ENCODE measurements at places on chromosomes 2 and 18. TPM values are rescaled to one million over a fixed set of nuclear protein-coding genes. Genes with fewer than 3 reads are reported as not detected.

DNA sequence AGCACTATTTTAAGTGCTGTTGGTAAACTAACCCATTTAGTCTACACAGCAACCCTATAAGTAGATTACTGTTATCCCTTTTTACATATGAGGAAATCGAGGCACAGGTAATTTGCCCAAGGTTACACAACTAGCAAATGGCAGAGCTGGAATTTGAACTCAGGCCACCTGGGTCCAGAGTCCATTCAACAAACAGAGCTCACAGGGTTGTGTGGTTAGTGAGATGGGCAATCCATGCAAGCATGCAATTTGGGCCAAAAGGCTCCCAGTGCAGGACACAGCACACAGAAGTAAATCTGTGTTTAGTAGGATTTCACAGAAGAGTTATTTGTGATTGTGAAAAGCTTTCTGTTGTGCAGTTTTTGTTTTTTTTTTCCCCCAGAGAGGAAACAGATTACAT, 187.8 kb upstream of the MSH6 start:
- DNase-seq = no peak
- no peak overlapping the region for H3K27ac ChIP-seq
- no peaks in the 10 kb centered on the region for H3K36me3 ChIP-seq
- H3K27me3 ChIP-seq = no peaks in the 10 kb centered on the region
- no peak overlapping the region for H3K4me3 ChIP-seq

DNA sequence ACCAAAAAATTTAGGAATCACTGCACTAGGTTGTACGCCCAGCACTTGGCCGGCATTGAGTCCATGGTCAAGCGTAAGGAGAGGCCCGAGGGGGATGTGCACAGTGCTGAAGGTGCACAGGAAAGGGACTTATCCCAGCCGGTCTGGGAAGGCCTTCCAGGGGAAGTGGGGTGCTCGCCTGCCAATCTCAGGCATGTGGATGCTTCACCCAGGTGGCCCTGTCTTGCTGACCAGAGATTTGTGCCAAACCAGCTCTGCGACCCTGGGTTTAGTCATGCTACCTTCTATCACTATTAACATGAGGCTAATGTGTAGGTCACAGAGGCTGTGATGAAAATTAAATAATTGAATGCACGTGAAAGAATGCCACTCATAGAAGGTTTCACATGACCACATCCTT, 1.7 kb upstream of the ITM2C start:
- no peaks in the 10 kb centered on the region for H3K36me3 ChIP-seq
- H3K27ac ChIP-seq = no peak overlapping the region
- no peak for DNase-seq
- H3K27me3 ChIP-seq = peaks cover 11% of the 10 kb centered on the region

DNA sequence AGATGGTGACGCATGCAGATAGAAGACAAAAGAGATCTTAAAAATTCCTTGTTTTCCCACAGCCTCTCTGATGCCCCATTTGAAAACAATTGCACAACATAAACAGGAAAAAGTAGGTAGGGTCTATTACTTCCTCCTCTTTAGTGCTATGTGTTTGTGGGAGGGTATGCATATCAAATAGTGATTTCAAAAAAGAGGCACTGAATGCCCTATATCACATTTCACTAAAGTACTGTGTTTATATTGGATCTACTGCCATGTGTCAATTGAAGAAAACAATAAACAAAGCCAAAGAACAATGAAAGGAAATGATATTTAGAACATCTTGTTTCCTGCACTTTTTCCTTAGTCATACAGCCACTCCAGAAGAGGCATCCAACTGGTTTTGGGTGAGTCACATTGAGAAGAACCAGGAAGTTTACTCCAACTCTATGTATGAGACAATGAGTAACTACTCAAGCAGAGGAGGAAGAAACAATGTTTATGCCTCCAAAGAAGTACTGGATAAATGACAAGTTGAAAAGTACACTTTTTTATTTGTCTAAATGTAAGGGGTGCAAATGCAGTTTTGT, 583.6 kb downstream of the FBXO15 start:
- H3K27me3 ChIP-seq = no peaks in the 10 kb centered on the region
- H3K27ac ChIP-seq = peak overlapping the region; percentile 19
- no peak for DNase-seq
- H3K36me3 ChIP-seq = no peaks in the 10 kb centered on the region
- no peaks in the 10 kb centered on the region for H3K4me1 ChIP-seq

GRCh38 chr18:10374636-10375293, 79.7 kb upstream of the APCDD1 start:
- no peaks in the 10 kb centered on the region for H3K36me3 ChIP-seq
- no peaks in the 10 kb centered on the region for H3K27me3 ChIP-seq
- peaks cover 11% of the 10 kb centered on the region for H3K4me1 ChIP-seq
- no peak for DNase-seq
- H3K27ac ChIP-seq = no peak overlapping the region

The CABLES1 gene
- total RNA-seq = 42.7 TPM

- no peaks in the 10 kb centered on the region for H3K4me1 ChIP-seq
- H3K27me3 ChIP-seq = no peaks in the 10 kb centered on the region
- no peak for DNase-seq
- no peaks in the 10 kb centered on the region for H3K36me3 ChIP-seq
- no peak overlapping the region for H3K27ac ChIP-seq
Measured at GRCh38 chr2:1082456-1083205, 132.0 kb downstream of the SNTG2 start.

DNA sequence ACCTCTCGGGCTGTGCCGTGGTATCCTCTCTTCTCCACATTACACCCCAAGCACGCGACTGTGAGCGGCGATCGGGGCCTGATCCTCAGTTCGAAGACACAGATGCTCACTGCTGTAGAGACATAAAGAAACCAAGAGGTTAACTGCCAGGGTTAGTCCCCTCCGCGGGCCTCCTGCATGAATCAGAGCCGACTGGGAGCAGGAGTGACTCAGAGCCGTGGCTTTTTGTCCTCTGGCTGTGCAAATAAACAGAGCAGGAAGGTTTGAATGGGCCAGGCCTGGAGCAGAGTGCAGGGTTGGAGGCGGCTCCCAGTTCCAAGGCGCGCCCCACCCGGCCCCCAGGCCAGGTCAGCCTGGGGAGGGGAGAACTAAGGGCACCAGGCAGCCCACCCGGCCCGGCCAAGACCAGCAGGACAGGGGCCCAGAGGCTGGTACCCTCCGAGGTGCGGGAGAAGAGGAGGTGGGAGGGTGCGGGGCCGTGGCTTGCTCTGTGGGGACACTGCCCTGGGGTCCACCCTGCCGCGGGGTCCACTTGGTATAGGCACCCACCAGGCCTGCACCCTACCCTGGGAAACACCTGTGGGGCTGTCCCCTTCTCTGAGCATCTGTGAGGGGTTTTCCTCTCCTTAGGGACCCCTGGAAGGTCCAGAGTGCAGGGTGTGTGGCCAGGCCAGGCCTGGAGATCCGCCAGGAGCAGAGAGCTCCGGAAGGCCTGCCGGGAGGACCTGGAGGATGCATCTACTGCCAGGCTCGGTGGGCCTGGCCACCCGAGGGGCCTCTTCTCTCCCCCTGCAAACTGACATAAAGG, 16.5 kb downstream of the TWIST2 start:
- H3K36me3 ChIP-seq = no peaks in the 10 kb centered on the region
- peaks cover 39% of the 10 kb centered on the region for H3K4me1 ChIP-seq
- peak overlapping the region; percentile 26 for H3K4me3 ChIP-seq
- DNase-seq = peak; percentile 95
- H3K27ac ChIP-seq = peak overlapping the region; percentile 88

- no peak overlapping the region for H3K4me3 ChIP-seq
- no peaks in the 10 kb centered on the region for H3K4me1 ChIP-seq
- no peak for DNase-seq
- H3K27me3 ChIP-seq = no peaks in the 10 kb centered on the region
- H3K27ac ChIP-seq = no peak overlapping the region
Measured at GRCh38 chr18:63088262-63088661, 231.3 kb downstream of the BCL2 start.

- no peak overlapping the region for H3K27ac ChIP-seq
- no peak for DNase-seq
- H3K4me3 ChIP-seq = no peak overlapping the region
Measured at GRCh38 chr18:22469061-22469734, 51.5 kb upstream of the CTAGE1 start.

GRCh38 chr2:25735835-25736234, 62.5 kb upstream of the DTNB start:
- H3K27ac ChIP-seq = no peak overlapping the region
- no peaks in the 10 kb centered on the region for H3K36me3 ChIP-seq
- no peak overlapping the region for H3K4me3 ChIP-seq
- no peaks in the 10 kb centered on the region for H3K27me3 ChIP-seq

- no peaks in the 10 kb centered on the region for H3K4me1 ChIP-seq
- H3K27me3 ChIP-seq = no peaks in the 10 kb centered on the region
- H3K27ac ChIP-seq = no peak overlapping the region
- H3K36me3 ChIP-seq = no peaks in the 10 kb centered on the region
- no peak overlapping the region for H3K4me3 ChIP-seq
Measured at GRCh38 chr2:193883820-193884219, 1689.1 kb upstream of the TMEFF2 start.

GRCh38 chr2:134932864-134933526, 14.4 kb downstream of the CCNT2 start:
- no peak overlapping the region for H3K27ac ChIP-seq
- no peaks in the 10 kb centered on the region for H3K27me3 ChIP-seq
- H3K4me3 ChIP-seq = no peak overlapping the region
- DNase-seq = no peak
- no peaks in the 10 kb centered on the region for H3K36me3 ChIP-seq

The ELOA2 gene
- not detected for total RNA-seq

The ERBB4 gene
- total RNA-seq = 14.4 TPM

GRCh38 chr2:515441-516127, 161.6 kb downstream of the TMEM18 start:
- H3K4me3 ChIP-seq = no peak overlapping the region
- DNase-seq = no peak
- no peaks in the 10 kb centered on the region for H3K36me3 ChIP-seq
- H3K27me3 ChIP-seq = no peaks in the 10 kb centered on the region

Measured in upper lobe of left lung (tissue), 6 donors.